ENCODE measurements at places on chromosomes 3 and 15. TPM values are rescaled to one million over a fixed set of nuclear protein-coding genes. Genes with fewer than 3 reads are reported as not detected.

The XRN1 gene
- 27.9 TPM for total RNA-seq

The TTC21A gene
- total RNA-seq, result 1.2 TPM

The CLDND1 gene
- total RNA-seq, result 233 TPM

The NAALADL2 gene
- total RNA-seq, result not detected

The ADAMTS9 gene
- not detected for total RNA-seq

The BHLHE40 gene
- total RNA-seq, result 265 TPM

The SEMA3G gene
- total RNA-seq, result 0.08 TPM

The GJD2 gene
- total RNA-seq, result not detected

The SERINC4 gene
- 0.10 TPM for total RNA-seq

The SLC51A gene
- total RNA-seq, result not detected

The CADPS gene
- not detected for total RNA-seq

The CACNA2D3 gene
- not detected for total RNA-seq

The CHRFAM7A gene
- total RNA-seq, result 0.74 TPM

The TTLL13 gene
- total RNA-seq, result 0.44 TPM

The NR2C2 gene
- 44.3 TPM for total RNA-seq

The ELL3 gene
- total RNA-seq, result 0.23 TPM
